Right lobe of liver (tissue), 6 donors: ENCODE measurements at places on chromosomes 1 and 21.

DNA sequence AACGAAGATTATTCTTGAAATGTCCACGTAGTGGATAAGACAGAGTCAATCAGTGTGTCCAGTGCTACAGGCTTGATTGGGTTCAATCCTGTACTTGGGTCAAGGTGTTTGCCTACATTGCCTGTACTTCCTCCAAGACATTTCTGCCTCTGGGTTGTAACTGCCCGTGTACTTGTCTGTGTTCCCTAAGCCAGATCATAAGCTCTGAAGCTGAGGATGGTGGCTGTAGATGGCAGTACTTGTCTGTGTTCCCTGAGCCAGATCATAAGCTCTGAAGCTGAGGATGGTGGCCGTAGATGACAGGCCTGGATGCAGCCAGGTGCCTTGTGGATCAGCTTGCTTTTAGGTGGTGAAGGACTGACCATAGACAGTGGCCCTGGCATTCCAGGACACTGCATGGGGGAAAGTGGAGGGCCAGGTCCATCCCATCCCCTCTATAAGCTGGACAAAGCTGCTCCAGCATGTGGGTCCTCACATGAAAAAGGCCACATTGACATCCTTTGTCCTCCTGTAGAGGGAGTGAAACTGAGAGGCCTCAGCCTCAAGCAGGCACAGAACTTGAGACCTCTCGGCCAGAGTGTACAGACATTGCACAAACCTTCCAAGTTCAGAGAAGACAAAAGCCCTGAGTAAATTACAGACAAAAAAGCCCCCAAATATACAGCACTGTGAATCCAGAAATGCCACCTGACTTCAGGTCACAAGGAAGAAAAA lies 2.0 kb upstream of the SRM start:
- DNase-seq, result no peak

- DNase-seq, result peak; percentile 49
Observed at GRCh38 chr1:200038325-200038980, 10.9 kb downstream of the NR5A2 start.

DNA sequence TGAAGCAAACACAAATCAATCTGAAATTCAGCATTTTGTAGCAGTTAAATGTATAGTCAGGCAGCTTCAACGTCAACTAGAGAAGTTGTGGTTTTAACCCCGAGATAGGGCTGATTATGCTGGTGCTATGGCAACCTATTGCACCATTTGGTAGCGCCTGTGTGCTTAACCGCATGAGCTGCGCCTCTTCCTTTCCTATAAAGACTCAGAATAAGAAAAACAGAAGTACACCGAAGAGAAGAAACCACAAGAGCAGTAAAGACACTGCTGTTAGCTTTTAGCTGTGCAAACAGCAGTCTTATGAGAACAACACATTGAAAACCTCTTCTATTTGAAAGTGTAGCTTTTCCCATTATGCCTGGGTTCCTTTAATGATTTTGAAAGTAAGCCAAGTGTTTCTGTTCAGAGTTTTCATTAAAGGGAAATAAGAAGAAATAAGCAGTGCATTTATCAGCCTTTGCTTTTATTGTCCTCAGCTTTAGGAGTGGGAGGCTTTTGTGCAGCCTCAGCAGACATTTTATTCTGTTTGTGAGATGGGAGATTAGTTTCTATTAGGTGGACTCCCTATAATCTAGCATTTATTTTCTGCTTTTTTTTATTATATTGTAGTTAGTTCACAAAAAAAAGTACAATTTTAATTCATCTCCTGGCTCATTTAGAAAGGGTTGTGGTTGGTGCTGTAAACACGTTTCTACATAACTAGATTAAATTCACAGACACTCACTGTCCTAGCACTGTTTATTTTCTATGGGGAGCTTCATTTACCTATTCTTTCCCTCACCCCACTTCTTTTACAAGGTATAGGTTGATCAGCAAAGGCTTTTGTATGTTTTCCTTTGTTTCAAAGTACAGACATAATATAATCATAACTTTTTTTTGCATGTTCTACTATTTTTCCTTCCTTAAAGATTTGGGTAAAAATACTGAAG lies 43.3 kb downstream of the PTPRC start:
- DNase-seq, result peak; percentile 61

GRCh38 chr1:154418062-154418921 lies 13.1 kb downstream of the IL6R start:
- peak; percentile 98 for DNase-seq

GRCh38 chr1:52590266-52590665 lies 11.9 kb upstream of the GPX7 start:
- no peak for DNase-seq

DNA sequence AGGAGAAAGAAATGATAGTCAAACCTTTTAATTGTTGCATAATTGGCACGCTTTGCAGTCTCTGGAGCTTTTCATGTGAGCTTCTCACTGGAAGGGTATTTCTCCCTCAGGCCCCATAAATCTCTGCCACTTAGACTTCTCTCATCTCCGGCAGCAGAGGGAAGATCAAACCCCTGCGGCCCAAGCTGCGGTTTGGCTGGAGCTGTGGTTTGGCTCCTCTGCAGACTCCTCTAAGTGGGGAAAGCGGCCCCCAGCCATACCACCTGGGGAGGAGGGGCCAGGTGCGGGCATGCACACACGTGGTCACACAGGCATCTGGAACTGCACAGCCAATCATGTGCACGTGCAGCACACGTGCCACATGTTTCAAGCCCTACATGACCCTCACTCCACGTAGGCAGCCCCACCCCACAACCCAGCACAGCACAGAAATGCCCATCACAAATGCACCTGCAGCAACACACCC lies 58.3 kb downstream of the UBE2T start:
- no peak for DNase-seq

DNA sequence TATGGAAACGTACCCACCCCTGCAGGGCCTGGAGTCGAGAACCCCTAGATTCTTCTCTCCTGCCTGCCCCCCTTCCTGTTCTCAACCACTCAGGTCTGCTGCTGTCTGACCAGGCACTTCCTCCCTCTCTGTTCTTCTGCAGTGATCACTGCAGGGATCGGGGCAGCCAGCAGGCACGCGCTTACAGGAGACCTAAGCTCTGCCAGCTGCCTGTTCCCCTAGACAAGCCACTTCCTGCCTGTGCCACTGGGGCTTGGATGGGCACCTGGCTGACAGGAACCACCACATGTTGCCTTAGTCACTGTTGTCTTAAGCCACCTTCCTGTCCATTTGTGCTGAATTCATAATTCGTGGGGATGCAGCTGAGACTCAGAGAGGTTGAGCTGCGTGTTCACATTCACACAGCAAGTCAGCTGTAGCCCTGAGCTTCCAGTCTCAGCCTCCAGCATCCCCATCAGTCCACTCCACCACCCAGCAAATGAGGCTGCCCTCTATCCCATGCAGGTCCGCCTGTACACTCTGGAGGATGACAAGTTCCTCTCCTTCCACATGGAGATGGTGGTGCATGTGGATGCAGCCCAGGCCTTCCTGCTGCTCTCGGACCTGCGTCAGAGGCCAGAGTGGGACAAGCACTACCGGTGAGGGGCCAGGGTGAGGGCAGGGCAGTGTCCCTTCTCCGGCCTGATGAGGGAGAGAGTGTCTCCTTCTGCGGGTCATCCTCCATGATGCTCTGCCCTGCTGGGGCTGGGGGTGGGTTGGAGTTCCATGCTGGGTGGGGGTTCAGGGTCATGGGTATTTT lies 18.6 kb downstream of the FAM151A start:
- no peak for DNase-seq
